ENCODE measurements at places on chromosomes 2 and 18.

DNA sequence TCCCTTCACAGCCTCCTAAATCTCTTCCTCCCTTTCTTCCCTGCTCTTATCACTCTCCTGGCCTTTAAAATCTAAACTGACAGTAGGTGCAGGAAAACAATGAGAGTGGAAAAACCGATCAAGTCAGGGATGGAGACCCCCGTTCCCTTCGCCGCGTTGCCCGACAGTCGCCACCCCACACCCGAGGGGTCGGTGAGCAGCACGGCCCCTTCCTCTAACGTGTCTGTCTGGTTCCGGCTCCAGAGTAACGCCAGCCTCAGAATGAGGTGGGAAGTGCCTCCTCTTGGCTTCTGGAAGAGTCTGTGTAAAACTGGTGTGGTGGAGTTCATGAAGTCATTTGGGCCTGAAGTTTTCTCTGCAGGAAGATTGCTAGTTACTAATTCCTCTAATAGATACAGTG, 138.6 kb downstream of the NFATC1 start:
- DNase-seq = no peak

DNA sequence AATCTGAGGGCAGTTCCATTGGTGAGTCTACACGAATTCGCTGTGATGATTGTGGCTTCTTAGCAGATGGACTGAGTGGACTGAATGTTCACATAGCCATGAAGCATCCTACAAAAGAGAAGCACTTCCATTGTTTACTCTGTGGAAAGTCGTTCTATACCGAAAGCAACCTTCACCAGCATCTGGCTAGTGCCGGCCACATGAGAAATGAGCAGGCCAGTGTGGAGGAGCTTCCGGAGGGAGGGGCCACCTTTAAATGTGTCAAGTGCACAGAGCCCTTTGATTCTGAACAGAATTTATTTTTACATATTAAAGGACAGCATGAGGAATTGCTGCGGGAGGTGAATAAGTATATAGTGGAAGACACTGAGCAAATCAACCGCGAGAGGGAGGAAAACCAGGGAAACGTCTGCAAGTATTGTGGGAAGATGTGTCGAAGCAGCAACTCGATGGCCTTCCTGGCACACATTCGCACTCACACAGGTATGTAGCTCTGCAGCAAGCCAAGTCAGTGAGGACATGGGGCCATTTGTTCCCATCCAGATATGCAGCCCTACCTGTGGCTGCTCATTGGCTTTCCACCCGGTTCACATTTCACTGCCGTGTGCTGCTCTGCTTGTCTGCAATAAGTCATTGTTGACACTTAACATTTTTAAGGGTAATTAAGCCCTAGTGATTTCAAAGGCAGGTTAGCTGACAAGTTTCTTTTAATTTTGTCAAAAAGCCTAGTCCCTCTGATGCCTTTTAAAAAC, 37.7 kb downstream of the ZNF407 start:
- DNase-seq = no peak

DNA sequence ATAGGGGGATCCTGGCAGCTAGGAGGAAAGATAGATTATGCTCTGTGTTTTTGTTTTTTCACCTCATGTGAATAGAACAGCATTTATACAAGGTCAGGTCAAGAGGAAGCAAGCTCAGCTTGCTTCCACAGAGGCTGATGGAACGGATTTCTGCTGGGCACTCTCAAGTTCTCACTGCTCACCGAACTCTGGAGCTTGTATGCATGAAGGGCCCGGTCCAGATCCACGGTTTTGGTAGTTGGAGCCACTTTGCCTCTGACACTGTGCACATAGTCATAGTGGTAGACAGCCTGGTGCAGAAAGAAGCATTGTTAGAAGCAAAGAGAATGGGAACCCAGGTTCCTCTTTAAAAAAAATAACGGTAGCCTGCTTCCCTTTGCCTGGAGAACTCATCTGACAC, 141.9 kb downstream of the RIF1 start:
- DNase-seq = no peak

DNA sequence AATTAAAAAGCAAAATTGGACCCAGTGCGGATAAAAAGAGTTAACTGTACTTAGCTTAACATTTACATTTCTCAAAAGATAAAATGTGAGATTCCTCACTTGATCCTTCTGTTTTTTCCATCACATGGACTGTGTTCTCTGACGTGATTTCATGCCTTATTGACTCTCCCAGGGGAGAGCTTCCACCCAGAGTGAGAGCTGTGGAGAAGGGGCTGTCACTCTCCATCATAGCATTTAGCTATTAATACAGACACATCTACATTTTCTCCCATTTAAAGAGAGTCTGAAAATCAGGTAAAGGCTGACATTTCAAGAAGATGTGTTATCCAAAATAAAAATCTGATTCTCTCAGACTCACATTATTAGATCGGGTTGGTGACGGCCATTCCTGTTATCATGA, 493.8 kb downstream of the FBXO15 start:
- no peak for DNase-seq
